ENCODE measurements at places on chromosomes 5 and 9.

DNA sequence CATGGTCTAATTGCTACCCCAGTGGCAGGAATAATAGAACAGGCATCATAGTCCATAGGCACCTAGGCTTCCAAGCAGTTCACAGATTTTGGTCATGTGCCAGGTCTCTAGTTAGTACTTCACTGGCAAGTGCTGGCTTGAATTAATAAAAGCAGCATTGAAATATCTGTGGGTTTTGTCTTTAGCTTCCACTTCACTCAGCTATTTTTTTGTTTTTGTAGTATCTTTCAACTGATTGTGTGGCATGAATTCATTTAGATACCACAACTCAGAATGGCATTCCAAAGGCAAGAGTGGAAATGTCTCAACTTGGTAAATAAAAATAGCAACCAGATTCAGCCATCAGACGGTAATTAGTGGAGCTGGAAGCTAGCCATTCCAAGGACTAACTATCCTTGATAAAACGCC is 27.9 kb upstream of the ITGA2 start:
- DNase-seq: peak; percentile 17

DNA sequence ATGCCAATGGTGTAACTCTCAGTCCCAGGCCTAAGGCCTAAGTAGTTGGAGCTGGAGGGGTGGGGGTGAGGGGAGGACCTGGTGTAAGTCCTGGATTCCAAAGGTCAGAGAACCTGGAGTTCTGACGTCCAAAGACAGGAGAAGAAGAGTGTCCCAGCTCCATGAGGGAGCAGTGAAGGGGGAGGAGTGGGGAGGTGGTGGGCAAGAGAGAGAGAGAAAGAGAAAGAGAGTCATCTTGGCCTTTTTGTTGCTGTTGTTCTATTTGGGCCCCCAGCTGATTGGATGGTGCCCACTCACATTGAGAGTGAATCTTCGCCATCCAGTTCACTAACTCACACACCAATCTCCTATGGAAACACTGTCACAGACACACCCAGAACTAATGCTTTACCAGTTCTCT is 198.9 kb downstream of the DAB2IP start:
- no peak for DNase-seq

GRCh38 chr5:72300590-72301339 is 19.3 kb downstream of the MRPS27 start:
- DNase-seq: no peak

DNA sequence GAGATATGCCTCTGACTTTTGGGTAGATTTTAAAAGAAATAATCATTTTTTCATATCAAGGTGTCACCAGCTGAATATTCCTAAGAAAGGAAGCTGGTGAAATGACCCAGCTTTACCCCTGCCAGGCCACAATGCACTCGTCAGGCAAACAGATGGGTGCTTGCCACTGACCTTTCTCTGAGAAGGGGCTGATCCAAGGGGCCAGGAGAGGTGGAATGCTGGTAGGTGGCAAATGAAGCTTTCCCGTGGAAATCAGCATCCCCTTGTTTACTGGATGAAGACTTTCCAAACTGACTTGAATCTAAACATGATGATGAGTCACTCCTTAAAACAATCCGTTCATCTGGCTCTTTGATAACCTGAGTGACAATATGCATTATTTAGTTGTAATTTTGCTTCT is 44.3 kb upstream of the PLPP6 start:
- no peak for DNase-seq

GRCh38 chr9:83792746-83793145 is 24.8 kb downstream of the GKAP1 start:
- DNase-seq: no peak

GRCh38 chr5:122615146-122615545 is 159.7 kb upstream of the SNX2 start:
- no peak for DNase-seq

GRCh38 chr5:43244823-43245565 is 53.0 kb downstream of the NIM1K start:
- no peak for DNase-seq

GRCh38 chr9:27939186-27939585 is 365.9 kb upstream of the C9orf72 start:
- DNase-seq: no peak

DNA sequence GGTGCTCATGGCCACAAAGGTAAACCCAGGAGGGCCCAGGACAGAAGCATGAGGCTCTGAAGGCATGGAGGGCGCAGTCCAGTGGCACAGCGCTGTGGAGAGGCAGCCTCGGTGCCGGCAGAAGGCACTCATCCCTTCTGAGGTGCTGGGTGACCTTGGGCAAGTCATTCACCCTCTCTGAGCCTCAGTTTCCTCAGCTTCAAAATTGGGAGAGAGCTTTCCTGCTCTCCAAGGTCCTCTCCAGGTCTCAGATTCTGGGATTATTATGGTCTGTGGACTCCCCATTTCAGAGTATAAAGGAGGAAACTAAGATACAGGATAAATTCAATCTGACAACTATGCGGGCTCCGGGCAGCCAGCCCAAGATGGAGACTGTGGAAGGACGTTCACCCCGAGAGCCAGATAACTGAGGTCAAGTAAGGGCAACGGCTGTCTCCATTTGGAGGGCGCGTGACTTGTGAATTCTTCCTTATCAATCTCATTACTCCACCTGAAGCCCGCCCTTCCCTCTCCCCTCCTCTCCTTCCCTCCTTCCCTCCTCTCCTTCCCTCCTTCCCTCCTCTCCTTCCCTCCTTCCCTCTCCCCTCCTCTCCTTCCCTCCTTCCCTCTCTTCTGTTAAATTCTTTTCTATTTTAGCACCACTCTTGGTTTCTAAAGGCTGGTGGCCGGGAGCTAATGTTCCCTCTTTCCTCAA is 58.1 kb downstream of the LRSAM1 start:
- DNase-seq: no peak
